ENCODE measurements at places on chromosomes 6 and 20. TPM values are rescaled to one million over a fixed set of nuclear protein-coding genes. Genes with fewer than 3 reads are reported as not detected.

The PLN gene
- total RNA-seq = 0.45 TPM

DNA sequence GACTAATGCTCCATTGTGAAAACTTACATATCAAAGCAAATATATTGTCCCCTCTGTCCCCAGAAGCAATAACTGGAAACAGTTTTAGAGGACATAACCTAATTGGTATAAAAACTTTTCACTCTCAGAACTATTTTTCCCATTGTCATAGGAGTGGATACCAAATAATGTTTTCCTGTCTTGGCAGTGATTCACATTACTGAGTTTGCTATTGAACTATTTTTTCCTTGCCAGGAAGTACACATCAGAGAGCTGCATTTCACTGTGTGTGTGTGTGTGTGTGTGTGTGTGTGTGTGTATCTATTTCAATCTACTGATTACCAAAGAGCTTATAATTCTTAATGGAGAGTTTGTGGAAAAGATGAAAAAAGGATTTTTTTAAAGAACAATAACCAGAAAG lies 45.4 kb downstream of the AKAP12 start:
- DNase-seq = no peak

DNA sequence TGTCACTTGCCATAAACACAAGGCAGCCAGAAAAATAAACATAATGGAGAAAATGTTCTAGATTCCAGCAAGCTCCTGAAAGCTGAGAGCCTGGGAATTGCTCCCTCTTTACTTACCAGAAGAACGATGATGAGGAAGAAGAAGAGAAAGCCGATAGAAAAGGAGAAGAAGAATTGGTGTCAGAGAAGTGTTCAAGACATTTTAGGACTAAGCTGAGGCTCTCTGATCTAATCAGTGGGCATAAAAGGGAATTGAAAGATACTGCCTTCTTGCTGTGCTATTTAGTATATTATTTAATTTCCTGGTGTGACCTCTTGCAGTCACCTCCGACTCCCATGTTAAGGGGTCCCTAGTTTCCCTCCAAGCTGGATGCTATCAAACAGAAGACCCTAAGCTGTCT lies 316.6 kb upstream of the JARID2 start:
- no peak for DNase-seq

DNA sequence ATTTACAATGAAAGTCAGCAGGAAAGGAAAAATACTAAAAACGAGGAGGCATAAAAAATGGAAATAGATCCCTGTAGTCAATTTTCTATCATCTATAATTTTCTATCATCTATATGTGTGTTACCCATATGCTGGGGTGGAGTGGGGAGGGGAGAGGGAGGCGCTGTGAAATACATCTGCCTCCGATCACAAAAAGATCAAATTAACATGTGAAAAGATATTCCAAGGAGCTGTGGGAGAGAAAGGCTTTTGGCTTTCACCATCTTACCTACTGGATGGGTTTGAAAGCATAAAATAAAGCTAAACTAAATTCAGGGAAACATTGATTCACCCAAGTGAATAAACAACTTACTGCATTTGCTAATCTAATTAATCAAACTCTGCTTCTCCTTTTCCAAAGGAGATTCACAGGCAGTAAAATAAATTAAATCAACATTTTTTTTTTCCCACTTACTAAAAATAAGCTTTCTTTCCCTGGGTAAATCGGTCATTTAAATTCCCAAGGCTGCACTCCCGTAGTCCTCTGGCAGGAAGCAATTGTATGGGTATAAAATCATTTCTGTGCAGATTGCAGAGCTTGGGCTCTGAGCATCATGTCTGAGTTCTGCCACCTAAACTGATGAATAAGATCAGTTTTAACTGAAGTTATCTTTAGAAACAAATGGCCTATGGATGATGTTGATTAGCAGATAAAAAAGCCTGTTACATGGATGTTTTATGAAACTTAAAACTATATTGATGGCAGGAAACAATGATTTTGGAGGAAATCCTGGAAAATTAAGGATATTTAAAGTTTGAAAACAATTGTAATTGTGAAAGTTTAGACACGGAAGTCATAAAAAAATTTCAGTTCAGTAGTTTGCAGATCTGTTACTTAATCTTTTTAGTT lies 147.9 kb downstream of the SOX4 start:
- no peak for DNase-seq

GRCh38 chr20:34705008-34705396 lies 858 bp downstream of the TP53INP2 start:
- DNase-seq = no peak

GRCh38 chr6:32883789-32884188 lies 29.8 kb downstream of the PSMB9 start:
- no peak for DNase-seq

The FAM162B gene
- 1.8 TPM for total RNA-seq

GRCh38 chr6:4969609-4970285 lies 34.1 kb downstream of the RPP40 start:
- DNase-seq = no peak

GRCh38 chr6:2630891-2631571 lies 119.7 kb downstream of the MYLK4 start:
- DNase-seq = no peak

GRCh38 chr20:64083378-64083803 lies 807 bp downstream of the LKAAEAR1 start:
- DNase-seq = no peak

The CAP2 gene
- total RNA-seq = 9.3 TPM

GRCh38 chr6:159981403-159982245 lies 12.7 kb downstream of the IGF2R start:
- no peak for DNase-seq

The C6orf163 gene
- 4.7 TPM for total RNA-seq

The IPCEF1 gene
- 0.40 TPM for total RNA-seq

GRCh38 chr6:36124881-36125280 lies 5.4 kb upstream of the MAPK13 start:
- DNase-seq = no peak

Data from type B pancreatic cell (in vitro differentiated cells).